ENCODE measurements at places on chromosomes 4 and X.

GRCh38 chrX:153384390-153384789, 16.8 kb downstream of the PNMA6E start:
- DNase-seq, result no peak

DNA sequence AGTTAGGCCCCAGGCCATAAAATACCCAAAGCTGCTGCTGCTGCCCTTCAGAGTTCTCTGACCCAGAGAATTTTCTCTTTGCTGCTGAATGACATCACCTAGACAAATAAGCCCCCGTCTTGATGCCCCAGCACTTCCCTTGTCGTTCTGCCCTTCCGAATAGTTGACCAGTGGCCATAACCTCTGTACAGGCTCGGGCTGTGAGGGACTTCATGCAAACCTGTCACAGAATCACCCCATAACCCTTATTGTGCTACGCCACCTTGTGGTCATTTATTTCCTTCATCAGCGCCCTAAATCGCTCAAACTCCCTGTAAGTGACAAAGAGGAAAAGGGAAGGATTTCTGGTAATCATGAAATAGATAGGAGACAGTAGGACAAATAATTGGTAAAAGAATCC, 18.8 kb downstream of the SPACA5 start:
- DNase-seq, result no peak

DNA sequence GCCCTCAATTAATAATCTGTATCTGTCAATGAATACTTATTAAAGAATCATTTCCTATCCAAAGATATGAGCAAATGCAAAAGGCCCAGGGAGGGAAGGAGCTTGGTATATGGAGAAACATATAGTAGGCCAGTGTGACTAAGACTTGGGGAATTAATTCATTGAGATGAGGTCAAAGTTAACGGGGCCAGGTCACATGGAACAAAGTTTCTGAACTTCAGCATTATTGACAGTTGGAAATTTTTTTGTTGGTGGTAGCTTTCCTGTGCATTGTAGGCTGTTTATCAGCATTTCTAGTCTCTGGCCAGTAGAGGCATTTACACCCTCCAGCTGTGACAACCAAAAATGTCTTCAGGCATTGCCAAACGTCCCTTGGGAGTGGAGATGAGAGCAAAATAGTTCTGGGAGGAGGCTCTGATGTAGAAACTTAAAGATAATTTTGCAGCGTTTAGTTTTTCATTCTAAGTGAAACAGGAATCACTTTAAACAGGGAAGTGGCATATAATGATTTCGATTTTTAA, 202.0 kb downstream of the SLC4A4 start:
- DNase-seq, result no peak

GRCh38 chr4:159503236-159504008, 400.5 kb downstream of the RAPGEF2 start:
- no peak for DNase-seq

- DNase-seq, result no peak
Measured at GRCh38 chr4:109472343-109472761, 38.7 kb downstream of the SEC24B start.
